ENCODE measurements at places on chromosomes 13 and 19.

GRCh38 chr13:70644052-70644451, 535.8 kb upstream of the KLHL1 start:
- DNase-seq = no peak

DNA sequence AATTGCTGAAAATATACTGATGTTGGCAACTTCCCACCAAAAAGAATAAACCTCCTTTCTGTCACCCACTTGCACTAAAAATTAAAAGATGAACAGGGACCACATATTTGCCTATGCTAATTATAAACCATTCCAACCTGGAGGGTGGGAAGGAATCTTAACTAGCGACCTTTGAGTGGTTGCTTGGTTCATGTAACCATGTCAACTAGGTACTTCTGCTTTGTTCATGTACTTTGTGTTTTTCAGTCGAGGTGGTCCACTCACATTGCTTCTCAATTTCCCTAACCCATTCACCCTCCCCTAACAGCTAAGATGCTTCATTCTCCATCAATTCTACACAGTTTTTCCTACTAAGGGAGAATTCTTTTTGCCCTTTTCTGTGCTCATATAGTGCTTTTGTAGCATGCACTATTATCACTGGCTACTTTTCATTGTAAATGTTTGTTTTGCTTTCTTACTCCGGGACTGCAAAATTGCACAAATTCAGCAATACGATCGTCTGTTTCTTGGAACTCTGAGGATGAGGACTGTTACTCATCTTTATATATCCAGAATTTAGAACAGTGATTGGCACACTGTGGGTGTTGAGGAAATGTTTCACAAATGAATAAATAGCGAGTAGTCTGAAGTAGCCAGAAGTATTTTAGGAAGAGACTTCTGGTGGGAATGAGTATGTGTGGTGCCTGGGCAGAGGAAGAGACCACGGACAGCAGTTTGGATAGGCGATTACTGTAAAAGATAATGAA, 187.5 kb downstream of the GPC6 start:
- no peak for DNase-seq

DNA sequence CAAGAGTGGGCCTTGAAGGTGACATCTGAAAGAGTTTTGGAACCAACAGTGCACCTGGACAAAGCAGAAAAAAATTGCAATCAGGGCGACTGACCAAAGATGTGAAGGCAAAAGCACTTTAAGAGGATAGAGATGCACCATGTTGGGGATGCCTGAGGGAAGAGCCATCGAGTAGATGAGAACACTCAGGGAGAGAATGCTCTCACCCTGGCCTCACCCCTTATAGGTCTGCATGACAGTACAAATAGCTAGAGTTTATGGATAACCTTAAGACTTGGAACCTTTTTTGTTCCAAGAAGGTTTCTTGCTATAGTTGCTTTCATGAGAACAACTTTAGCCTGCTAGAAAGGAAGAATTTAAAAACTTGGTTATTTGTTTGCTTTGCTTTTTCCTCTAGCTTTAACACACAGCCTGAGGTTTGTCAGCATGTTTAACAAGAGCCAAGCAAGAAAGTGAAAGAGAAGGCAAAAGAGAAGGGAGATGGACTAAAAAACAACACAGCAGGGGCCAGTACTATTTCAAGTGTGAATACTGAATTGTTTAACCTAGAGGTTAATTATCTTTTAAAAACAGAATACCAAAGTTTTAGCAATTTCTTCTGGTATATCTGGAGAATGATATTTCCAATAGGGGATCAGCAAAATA, 418.9 kb downstream of the DIAPH3 start:
- DNase-seq = no peak

GRCh38 chr19:55705972-55706371, 30.9 kb downstream of the EPN1 start:
- DNase-seq = no peak

GRCh38 chr13:90414691-90415596, 932.5 kb upstream of the MIR17HG start:
- no peak for DNase-seq

- no peak for DNase-seq
Measured at GRCh38 chr13:110413016-110413675, 106.1 kb downstream of the COL4A2 start.

- no peak for DNase-seq
Measured at GRCh38 chr19:30857388-30857787, 485.2 kb downstream of the ZNF536 start.

DNA sequence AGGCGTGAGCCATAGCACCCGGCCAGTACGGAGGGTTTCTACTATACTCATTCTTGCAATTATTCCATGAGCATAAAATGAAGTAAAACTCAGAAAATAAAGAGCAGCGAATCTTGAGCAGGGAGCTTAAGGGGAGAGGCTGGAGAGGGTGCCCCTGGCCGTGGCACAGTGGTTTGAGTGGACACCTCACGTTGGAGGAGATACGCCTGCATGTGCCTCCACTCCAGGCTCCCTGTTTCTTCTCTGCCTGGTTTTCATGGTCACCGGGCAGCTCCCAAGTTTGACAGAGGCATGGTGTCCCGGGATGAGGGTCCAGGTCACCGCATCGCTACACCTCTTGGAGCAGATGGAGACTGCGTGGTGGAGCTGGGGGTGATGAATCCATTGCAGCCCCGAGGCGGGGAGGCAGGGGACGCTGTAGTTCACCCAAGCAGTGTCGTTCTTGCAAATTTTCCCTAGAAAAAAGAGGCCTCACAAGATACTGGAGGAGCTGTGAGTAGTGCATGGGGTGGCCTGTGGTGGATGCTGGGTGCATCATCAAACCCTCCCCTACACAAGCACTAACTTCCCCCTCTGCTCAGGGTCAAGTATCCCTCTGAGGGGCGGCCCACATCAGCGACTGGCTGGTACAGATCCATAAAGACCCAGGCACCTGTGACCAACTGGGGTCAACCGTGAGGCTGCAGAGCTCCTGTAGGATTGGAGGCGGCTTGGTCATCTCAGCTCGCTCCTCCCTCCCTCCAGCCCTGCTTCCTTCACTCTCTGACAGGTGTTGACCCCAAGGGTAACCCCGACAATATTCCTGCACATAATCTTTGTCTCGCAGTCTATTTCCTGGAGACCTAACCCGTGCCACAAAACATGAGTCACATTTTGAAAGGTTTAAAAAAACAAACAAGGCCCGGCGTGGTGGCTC, 3.6 kb upstream of the MIER2 start:
- DNase-seq = no peak

DNA sequence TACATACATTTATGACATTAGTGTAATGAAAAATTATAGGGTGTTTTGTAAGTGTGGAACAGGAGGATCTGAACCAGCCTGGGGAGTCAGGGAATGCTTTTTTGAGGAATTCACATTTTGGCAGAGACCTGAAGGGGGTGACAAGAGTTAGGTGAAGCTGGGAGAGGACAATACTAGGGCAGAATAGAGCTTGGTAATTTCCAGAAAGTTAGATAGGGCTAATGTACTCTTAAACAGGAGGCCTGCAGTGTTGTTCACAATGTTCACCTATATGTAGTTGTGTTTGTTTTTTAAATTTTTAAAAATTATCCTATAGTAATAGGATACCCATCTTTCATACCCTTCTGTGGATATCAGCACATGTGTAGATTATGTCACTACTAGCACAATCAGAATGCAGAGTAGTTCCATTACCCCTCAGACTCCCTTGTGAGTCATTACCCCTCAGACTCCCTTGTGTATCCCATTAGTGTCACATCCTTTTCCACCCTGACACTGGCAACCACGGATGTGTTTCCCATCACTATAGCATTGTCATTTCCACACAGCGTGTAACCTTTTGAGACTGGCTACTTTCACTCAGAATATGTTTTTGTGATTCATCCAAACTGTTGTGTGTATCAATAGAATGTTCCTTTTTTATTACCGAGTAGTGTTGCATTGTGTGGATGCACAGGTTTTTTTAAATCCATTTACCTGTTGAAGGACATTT, 43.1 kb downstream of the PCCA start:
- no peak for DNase-seq

DNA sequence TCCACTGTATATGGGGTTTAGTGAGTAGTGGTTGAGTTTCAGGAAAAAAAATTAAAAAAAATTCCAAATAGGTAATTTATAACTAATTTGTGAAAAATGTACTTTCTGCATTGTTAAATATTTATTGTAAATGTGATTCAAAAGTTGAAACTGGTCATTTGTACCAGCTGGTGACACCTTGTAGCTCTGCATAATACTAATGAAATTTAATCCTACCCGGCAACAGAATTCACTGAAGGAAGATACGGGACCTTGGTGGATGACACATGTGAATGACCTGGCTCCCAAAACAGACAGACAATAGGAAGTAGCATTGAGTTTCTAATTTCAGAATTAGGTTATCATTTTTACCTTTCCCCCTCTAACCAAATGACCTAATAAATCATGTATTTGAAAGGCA, 73.8 kb downstream of the SLITRK6 start:
- no peak for DNase-seq

GRCh38 chr13:112968910-112969691, at the start of gene MCF2L:
Gene MCF2L (plus strand): TSS chr13:112969214. CDS start chr13:112969380, 166 bp downstream.
- peak; percentile 49 for DNase-seq

GRCh38 chr13:33341861-33342452, 56.4 kb upstream of the STARD13 start:
- no peak for DNase-seq

DNA sequence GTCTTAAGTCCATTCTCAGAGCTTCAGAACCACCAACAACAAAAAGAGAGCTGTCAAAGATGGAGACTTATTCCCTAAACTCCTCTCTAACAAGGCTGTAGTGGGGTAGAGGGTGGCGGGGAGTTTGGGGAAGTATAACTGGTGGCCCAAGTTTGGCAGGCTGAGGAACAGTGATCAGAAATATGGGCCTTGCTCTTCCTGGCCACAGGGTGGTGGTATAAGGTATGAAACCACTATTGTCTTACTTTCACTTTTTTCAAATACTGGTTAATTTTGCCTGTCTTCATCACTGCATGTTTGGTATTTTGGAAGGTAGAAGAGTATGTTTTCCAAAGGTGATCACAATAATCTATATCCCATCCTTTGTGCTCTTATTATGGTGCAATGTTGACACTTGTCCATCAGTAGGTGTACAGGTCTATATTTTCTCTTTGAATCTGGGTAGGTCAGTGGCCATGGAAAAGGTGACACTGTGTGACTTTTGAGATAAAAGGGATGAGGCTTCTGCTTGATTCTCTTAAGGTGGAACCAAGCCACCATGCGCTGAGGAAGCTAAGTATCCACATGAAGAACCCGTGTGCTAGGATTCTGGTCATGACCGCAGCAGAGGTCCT, 23.2 kb upstream of the GPC5 start:
- peak; percentile 18 for DNase-seq

GRCh38 chr13:113105032-113105920, at the start of gene F7:
Gene F7 (plus strand): TSS chr13:113105791. CDS start chr13:113105842, 51 bp downstream.
- DNase-seq = no peak

DNA sequence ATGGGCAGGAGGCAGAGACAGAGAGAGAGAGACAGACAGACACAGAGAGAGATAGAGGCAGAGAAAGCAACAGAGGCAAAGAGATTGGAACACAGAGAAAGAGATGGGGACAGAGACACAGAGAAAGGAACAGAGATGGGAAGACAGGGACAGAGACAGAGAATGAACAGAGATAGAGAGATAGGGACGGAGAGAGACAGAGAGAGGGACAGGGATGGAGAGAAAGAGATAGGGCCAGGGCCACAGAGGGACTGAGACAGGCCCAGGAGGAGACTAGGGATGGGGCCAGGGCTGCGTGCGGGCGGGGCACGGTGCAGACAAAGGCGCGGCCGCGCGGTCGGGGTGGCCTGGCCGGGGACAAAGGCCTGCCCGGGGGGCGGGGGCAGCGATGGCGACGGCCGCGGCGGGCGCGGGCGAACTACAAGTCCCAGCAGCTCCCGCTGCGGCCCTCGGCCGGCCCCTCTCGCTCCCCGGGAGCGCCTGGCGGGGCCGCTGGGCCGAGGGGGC, at the start of gene ZNF358:
ZNF358 (plus strand) TSS at position 459 of the 507 bp plus-strand sequence. CDS start 3,140 bp downstream, outside the sequence.
- peak; percentile 40 for DNase-seq

DNA sequence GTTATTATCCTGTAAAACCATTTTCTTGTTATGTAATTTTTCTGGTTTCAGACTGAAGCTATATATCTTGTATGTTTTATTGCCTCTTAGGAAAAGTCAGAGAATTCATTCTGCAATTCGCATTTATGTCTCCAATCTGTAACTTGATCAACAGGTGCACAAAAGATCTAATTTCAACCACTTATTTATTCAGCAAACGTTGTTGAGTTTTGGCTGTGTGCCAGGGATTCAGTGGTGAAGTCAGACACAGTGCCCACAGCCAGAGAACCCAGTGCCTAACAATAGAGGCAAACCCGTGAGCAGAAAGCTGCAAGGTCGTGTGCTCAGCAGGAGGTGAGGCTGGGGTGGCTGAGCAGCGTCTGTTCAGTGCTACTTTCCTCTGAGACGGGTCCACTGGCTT, 119.5 kb upstream of the MCF2L start:
- no peak for DNase-seq
